Adrenal gland (tissue), 19 donors: ENCODE measurements at places on chromosomes 3 and 15. TPM values are rescaled to one million over a fixed set of nuclear protein-coding genes. Genes with fewer than 3 reads are reported as not detected.

DNA sequence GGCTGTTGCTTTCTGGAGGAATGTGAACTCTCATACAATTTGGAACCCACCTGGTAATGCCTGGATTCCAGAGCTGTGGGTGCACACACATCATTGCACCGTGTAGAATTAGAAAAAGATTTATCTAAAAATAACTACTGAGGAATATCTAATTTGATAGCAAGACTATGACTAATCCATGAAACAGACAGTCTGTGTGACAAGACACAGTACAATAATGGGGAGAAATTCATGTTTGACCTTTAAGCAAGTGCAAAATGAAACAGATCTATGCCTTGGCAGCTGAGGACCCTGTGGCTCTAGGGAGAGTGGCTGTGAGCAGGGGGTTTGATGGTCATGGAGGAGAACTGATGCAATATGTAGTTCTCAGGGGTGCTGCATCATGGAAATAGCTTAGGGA, 7.9 kb upstream of the DOCK3 start:
- no peak overlapping the region for H3K4me3 ChIP-seq
- H3K36me3 ChIP-seq, result no peaks in the 10 kb centered on the region
- DNase-seq, result no peak
- peaks cover 7% of the 10 kb centered on the region for H3K4me1 ChIP-seq

- no peak overlapping the region for H3K27ac ChIP-seq
- no peaks in the 10 kb centered on the region for H3K4me1 ChIP-seq
- no peaks in the 10 kb centered on the region for H3K27me3 ChIP-seq
- H3K4me3 ChIP-seq, result no peak overlapping the region
- DNase-seq, result no peak
Observed at GRCh38 chr3:43014956-43015355, 35.8 kb downstream of the GASK1A start.

DNA sequence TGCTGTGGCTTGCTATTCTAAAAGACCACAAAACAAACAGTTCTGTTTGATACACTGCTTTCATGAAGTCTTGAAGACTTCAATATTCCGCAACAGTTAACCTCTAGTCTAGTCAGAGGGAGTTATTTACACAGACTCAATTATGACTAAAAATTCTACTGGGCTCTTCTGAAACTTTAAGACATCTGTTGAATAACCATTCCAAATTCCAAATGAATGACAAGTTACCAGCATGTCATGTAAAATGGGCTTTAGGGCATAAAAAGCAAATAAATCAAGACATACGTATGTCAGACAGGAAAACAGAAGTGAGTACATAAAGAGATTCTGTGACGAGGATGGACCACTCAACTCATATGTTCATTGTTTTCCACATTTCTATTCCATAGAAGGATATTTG, 93.9 kb downstream of the PLOD2 start:
- peaks cover 6% of the 10 kb centered on the region for H3K4me1 ChIP-seq
- H3K27me3 ChIP-seq, result no peaks in the 10 kb centered on the region
- no peaks in the 10 kb centered on the region for H3K36me3 ChIP-seq
- H3K4me3 ChIP-seq, result no peak overlapping the region

DNA sequence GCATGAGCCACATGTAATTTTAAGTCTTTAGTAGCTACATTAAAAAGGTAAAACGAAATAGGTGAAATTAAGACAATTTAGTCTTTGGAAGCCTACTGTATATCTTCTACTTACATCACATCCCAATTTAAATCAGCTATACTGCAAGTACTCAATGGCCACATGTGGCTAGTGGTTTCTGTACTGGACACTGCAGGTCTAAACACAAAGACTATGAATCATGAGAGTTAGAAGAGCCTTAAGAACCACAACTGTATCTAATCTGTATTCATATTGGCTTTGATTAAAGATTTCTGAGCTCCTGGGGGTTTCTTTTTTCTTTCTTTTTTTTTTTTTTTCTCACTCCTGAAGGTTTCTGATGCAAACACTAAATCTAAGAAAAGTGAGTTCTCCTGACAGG, 2.3 kb upstream of the EIF1B start:
- H3K27me3 ChIP-seq, result no peaks in the 10 kb centered on the region
- no peak overlapping the region for H3K4me3 ChIP-seq
- H3K27ac ChIP-seq, result no peak overlapping the region

- H3K4me3 ChIP-seq, result no peak overlapping the region
- no peaks in the 10 kb centered on the region for H3K4me1 ChIP-seq
- no peak for DNase-seq
- H3K36me3 ChIP-seq, result no peaks in the 10 kb centered on the region
- H3K27ac ChIP-seq, result no peak overlapping the region
Observed at GRCh38 chr15:101314336-101315125, 19.5 kb upstream of the SNRPA1 start.

DNA sequence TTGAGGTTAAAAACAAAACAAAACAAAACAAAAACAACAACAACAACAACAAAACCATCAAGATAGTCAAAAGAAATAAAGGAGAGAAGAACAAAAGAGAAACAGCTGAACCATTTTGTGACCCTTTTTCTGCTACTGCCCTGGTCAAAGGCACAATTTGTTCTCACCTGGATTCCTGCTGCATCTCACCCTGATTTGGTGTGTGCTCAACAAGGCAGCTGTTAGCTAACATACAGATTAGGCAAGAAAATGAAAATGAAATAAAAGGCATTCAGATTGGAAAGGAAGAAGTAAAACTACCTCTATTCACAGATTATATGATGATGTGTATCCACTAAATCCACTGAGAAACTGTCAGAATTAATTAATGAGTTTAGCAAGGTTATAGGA, 28.7 kb upstream of the XIRP1 start:
- H3K36me3 ChIP-seq, result no peaks in the 10 kb centered on the region
- H3K27ac ChIP-seq, result no peak overlapping the region
- H3K4me1 ChIP-seq, result no peaks in the 10 kb centered on the region
- H3K27me3 ChIP-seq, result peaks cover 4% of the 10 kb centered on the region

DNA sequence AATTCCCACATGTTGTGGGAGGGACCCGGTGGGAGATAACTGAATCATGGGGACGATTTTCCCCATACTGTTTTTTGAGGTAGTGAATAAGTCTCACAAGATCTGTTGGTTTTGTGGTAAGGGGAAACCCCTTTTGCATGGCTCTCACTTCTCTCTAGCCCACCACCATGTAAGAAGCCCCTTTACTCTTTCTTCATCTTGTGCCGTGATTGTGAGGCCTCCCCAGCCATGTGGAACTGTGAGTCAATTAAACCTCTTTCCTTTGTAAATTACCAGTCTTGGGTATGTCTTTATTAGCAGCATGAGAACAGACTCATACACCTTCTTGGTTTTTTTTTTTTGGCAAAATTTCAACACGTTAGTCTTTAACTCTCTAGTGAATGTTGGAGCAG, 18.1 kb downstream of the ARL8B start:
- peaks cover 56% of the 10 kb centered on the region for H3K4me1 ChIP-seq
- DNase-seq, result no peak
- no peaks in the 10 kb centered on the region for H3K27me3 ChIP-seq
- H3K36me3 ChIP-seq, result no peaks in the 10 kb centered on the region
- H3K4me3 ChIP-seq, result no peak overlapping the region

DNA sequence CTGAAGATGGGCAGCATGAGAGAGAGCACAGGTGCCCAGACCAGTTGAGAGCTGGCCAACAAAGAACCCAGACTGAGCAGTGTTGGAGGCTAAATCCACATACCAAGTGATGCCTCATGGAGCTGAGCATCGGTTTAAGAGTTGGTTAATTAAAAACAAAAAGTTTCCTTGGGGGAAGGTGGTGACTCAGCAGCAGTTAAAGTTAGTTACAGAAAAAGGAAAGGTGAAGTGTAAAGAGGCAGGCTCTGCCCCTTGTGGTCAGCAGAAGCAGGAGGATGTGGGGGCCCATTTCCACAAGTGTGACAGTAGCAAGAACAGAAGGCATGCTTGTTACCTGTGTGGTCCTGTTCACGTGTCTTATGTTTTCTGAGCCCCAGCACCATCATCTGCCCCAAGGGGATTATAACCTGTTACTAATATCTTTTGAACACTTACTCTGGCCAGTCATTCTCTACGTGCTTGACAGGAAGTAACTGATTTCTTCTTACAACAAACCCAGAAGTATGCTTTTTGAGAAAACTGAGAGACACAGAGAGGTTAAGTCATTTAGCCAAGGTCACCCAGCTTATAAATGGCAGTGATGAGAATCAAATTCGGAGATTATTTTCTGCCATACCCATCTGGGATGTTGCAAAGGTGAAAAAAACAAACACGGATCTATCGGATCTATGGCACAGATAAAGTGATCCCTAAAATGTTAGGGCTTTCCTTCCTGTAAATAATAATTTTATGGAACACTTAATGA, 91.0 kb downstream of the EPHB1 start:
- H3K36me3 ChIP-seq, result no peaks in the 10 kb centered on the region
- DNase-seq, result no peak
- H3K4me1 ChIP-seq, result no peaks in the 10 kb centered on the region
- H3K27me3 ChIP-seq, result no peaks in the 10 kb centered on the region
- no peak overlapping the region for H3K4me3 ChIP-seq

DNA sequence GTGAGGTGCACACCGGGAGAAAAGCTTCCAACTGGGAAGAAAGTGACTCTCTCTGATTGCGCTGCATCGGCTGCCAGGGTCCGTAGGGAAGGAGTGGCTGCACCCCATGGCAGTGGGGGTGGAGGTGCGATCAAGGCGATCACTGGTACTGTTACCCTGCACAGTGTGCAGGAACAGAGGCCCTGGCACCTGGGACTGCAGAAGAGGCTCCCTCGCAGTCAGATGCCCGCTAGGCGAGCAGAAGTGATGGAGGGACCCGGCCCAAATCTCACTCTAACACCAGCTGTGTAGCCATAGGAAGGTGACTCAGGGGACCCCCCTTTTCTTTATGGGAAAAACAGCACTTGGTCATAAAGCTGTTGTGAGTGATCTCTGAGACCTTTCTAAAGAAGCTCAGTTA, 196.8 kb downstream of the GABRG3 start:
- no peaks in the 10 kb centered on the region for H3K27me3 ChIP-seq
- H3K36me3 ChIP-seq, result no peaks in the 10 kb centered on the region
- no peaks in the 10 kb centered on the region for H3K4me1 ChIP-seq
- H3K27ac ChIP-seq, result no peak overlapping the region
- DNase-seq, result no peak
- no peak overlapping the region for H3K4me3 ChIP-seq

- no peak overlapping the region for H3K4me3 ChIP-seq
- no peak overlapping the region for H3K27ac ChIP-seq
- no peak for DNase-seq
- no peaks in the 10 kb centered on the region for H3K4me1 ChIP-seq
Observed at GRCh38 chr3:169509359-169509758, 154.2 kb downstream of the MECOM start.

DNA sequence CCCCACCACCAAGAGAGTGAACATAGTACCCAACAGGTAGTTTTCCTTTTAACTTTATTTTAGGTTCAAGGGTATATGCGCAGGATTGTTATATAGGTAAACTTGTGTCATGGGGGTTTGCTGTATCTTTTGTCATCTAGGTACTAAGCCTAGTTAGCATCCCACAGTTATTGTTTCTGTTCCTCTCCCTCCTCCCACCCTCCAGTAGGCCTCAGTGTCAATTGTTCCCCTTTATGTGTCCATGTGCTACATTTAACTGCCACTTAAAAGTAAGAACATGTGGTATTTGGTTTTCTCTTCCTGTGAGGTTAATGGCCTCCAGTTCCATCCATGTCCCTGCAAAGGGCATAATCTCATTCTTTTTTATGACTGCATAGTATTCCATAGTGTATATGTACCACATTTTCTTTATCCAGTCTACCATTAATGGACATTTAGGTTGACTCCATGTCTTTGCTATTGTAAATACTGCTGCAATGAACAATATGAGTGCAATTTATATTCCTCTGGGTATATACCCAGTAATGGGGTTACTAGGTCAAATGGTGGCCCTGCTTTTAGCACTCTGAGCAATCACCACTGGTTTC, 66.2 kb downstream of the ST3GAL6 start:
- no peaks in the 10 kb centered on the region for H3K36me3 ChIP-seq
- no peaks in the 10 kb centered on the region for H3K4me1 ChIP-seq
- H3K27me3 ChIP-seq, result no peaks in the 10 kb centered on the region

DNA sequence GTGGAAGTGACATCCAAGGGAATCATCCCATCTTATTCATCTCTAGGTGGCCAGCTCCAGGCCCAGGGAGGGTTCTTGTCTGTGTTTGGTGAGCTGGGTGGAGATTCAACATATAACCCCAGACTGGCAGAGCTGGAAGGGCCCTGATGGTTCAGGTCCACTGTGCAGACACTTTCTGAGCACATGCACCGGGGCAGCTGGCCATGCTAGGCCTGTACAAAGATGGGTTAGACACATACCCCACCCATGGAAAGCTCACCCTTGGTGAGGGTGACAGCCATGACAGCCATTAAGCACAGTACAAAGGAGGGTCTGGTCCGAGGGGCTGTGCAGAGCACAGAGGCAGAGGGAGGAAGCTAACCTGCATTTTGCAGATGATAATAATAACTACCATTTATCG, 100.4 kb downstream of the CORO2B start:
- no peaks in the 10 kb centered on the region for H3K4me1 ChIP-seq
- H3K4me3 ChIP-seq, result no peak overlapping the region
- no peak overlapping the region for H3K27ac ChIP-seq
- H3K27me3 ChIP-seq, result no peaks in the 10 kb centered on the region
- no peaks in the 10 kb centered on the region for H3K36me3 ChIP-seq
- DNase-seq, result no peak

GRCh38 chr3:53069422-53070068, 23.7 kb upstream of the SFMBT1 start:
- no peak for DNase-seq
- H3K4me1 ChIP-seq, result peaks cover 6% of the 10 kb centered on the region
- no peaks in the 10 kb centered on the region for H3K27me3 ChIP-seq
- H3K4me3 ChIP-seq, result no peak overlapping the region

DNA sequence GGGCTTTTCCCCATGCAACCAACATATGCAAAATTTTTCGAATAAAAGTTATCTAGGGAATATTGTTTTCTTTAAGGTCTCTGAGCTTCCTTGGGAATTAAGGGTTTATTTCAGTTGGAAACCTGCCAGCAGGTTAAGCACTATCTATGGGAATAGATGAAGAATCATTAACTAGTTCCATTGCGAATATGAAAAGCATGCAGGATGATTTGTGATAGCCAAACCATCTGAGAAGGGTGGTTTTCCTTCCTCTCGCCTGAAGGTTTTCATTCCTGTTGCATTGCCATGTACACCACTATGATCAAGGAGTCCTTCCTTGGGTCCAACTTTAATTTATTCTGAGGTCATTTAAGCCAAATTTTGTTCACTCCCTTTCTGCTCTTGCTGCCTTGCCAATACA, 184.9 kb downstream of the NR2F2 start:
- H3K4me3 ChIP-seq, result no peak overlapping the region
- H3K27ac ChIP-seq, result no peak overlapping the region
- no peak for DNase-seq

DNA sequence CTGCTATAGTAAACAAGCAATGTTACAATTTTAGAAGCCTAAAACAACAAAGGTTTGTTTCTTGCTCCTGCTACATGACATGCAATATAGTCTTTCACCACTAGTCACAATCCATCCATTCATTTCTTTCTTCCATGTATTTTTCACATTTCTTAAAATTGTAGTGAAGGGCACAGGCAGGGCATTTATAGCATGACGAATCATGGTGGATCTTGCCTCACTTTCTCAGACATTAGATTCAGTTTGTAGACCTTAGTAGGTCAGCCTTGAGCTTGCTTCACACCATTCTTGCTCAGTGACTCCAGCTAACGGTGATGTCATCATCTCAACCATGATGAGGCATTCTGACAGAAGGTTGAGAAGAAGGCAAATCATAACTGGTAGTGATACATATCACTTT, 546.8 kb downstream of the TBL1XR1 start:
- no peaks in the 10 kb centered on the region for H3K4me1 ChIP-seq
- no peaks in the 10 kb centered on the region for H3K27me3 ChIP-seq
- no peak overlapping the region for H3K4me3 ChIP-seq
- H3K36me3 ChIP-seq, result no peaks in the 10 kb centered on the region
- no peak for DNase-seq

Gene EPHB3
- total RNA-seq, result 1.3 TPM

Gene ANKRD63
- total RNA-seq, result not detected

Gene NT5DC2
- 48.6 TPM for total RNA-seq

Gene ATP13A5
- not detected for total RNA-seq

Gene THAP10
- total RNA-seq, result 1.2 TPM
